ENCODE measurements at places on chromosomes 1 and 21.

DNA sequence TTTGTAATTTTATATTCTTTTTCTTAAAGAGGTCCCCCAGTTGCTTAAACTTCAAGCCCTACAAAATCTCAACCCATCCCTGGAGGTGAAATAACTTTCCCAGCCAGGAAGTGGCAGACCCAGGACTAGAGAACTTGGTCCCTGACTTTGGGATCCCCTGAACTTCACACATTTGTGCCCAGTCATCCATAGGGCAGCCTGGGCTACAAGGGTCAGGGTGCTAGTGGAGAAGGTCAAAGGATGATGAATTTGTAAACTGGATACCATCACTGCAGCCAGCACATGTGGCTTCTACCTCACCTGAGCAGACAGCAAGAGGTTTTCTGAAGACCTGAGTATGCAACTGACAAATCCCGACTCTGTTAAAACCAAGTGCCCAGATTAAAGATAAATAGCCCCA lies 31.4 kb downstream of the HIVEP3 start:
- DNase-seq: no peak

DNA sequence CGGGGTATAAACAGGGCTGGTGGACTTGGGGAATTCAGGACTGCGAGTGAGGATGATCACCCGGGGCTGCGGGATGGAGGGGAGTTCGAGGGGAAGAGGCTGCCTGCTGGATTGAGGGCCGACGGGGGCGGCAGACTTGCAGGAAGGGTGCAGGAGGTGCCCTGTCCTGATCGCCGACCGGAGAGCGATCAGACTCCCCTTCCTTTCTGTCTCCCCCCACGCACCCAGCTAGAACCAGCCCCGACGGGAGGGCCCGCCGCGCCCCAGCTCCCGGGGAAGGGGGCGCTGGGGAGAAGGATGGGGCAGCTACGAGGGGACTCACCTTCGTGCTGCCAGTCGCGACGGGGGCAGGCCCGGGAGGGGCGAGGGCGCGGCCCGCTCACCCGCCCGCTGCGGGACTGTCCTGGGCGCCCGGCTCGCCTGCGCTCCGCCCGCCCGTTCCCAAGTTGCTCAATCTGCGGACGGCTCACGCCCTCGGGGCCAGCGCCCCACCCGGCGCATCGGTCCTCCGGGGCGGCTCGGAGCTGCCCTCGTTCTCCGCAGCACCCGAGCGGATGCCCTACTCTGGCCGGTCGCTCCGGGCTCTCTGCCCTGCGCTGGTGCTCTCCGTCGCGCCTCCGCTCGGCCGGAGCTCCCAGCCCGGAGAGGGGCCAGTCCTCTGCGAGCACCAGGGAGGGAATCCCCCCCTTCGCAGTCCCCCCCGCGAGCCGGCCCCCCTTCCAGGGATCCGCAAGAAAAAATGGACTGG lies at the start of gene RSPO1:
Gene RSPO1 (minus strand): TSS at position 649 of the 748 bp plus-strand sequence. CDS start 5,231 bp downstream, outside the sequence.
- no peak for DNase-seq

DNA sequence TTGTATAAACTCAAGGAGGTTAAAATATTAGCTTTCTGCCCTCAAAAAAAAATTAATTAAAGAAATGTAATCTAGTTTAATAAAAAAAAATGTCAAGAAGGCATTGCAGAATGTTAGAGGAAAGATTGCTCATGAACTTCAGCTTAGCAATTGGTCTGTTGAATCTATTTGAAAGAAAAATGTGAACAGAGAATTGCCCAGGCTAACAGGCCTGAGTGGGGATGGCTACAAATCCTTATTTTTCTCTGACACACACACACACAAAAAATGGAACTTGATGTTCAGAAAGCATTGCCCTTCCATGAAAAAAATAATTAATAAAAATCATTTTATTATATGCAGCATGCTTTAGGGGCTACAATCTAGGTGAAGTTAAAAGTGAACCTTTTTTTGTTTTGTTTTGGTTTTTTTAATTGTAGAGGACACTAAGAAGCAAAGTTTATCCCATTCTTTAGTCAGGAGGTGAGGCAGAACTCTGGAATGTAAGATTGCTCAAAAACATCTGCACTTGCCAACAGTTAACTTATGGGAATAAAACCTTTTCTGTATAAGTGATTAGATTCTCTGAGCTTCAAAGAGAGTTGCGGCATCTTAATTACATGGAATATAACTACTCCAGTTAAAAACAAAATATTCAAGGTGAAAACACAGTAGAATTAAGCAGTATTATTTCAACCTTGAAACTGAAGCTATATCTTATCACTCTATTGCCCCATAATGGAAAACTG lies 658.5 kb upstream of the ADGRL2 start:
- DNase-seq: no peak

DNA sequence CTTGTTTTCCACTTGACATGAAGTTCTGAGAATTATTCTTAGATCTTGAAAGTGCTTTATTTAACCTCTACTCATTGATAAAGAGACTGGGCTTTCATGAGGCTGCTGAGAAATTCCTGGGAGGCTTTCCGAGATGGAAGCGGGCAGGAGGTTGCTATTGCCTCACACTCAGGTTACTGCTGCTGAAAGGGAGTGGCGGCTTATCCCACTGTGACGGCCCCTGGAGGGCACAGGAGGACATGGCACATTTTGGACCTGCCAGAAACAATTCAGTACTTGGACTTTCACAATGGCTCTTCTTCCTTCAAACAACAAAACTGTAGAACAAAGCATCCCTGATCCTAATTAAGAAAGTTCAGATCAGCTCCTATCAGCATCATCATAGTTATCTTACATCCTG lies 16.2 kb upstream of the MARK1 start:
- peak; percentile 16 for DNase-seq

- no peak for DNase-seq
Measured at GRCh38 chr1:25609921-25610320, 6.7 kb upstream of the MAN1C1 start.

GRCh38 chr1:207140536-207140935 lies 36.5 kb downstream of the C4BPA start:
- no peak for DNase-seq

DNA sequence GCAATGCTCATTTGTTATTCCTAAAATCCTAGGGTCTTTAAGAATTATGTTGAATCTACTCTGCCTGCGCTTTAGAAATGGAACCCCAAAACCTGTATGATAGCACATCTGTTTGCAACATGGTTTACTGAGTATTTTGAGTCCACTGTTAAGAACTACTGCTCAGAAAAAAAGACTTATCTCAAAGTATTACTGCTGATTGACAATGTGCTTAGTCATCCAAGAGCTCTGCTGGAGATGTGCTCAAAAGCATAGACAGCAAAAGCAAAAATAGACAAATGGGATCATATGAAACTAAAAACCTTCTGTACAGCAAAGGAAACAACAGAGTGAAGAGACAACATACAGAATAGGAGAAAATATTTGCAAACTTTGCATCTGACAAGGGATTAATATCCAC lies 107.0 kb downstream of the CTH start:
- no peak for DNase-seq

DNA sequence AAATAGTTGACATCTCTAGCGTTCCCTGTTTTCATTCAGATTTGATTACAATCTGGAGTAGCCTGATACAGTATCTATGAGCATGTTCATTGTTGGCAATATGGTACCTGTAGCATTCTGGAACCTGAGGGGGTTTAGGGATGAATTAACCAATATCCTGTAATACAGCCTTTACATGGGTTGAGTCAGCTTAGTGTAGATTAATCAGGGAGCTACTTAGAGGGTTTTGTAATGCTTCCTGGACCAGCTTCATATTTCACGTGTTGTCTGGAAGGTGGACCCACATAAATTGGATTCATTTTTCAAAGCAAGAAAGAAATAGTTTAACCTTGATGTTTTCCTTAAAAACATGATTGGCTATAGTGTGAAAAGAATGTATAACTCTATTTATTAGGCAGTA lies 3.6 kb downstream of the OTUD3 start:
- no peak for DNase-seq

DNA sequence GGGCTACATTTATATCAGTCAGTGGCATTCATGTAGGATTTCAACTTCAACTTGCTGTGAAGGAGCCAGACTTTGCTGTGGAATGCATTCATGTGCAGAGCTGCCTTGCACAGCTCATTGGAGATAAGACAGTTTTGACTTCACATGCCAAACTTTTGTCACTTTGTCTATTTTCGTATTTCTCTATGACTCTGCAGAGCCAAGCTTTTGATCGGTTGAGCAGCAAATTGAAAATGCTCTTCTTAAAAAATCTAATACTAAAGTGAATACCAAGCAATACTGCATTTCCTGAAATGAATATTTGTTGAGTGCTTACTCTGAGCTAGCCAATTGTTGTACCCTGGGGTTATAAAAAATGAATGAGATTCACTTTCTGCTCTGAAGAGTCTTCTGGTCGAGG lies 388.7 kb downstream of the ST6GALNAC3 start:
- no peak for DNase-seq

- peak; percentile 67 for DNase-seq
Measured at GRCh38 chr1:27299385-27300271, 22.3 kb upstream of the TMEM222 start.

DNA sequence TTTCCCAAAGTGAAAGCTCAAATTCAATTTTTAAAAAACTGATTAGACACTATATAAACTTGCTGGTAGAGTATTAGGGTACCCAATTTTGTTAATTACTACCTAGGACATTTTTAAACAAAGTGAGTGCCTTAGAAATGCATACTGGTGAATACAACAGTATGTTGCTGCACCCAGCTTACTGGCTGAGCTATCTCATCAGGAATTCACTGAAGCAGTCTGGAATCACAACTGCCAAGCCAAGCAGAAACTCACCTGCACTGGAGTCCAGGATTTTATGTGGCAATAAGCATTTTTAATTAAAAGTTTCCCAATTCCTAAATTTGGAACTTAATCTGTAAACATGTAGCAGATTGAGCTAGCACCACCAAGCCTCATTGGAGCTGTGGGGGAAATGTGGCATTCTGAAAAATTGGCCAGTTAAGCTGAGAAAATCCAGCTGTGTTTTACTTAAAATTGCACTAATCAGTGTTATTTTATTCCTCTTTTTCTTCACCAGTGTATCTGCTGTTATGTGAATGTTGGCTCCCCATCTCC lies 61.8 kb downstream of the CLEC20A start:
- DNase-seq: no peak

DNA sequence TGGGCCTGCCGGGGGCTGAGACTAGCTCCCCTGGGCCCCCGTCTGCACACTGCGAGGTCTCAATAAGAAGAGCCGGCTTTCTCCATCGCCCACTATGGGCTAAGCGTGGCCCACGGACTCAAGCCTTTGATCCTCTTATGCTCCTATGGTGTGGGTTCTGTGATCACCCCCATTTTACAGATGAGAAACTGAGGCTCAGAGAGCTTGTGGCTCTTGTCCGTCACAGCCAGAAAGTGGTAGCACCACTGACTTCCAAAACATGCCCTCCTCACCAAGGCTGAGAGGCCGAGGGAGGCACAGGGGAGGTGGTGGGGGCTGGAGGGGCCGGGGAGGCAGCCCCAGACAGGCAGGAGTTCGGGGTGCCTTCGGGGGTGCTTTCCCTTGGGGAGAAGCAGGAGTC lies 39.0 kb upstream of the CASZ1 start:
- no peak for DNase-seq

- DNase-seq: no peak
Measured at GRCh38 chr1:216034506-216034905, 388.7 kb downstream of the USH2A start.

- no peak for DNase-seq
Measured at GRCh38 chr1:66778266-66778665, 22.8 kb downstream of the INSL5 start.

GRCh38 chr1:240217403-240217802 lies 125.7 kb downstream of the FMN2 start:
- DNase-seq: no peak

- no peak for DNase-seq
Measured at GRCh38 chr1:243313635-243314536, 58.0 kb downstream of the SDCCAG8 start.

- no peak for DNase-seq
Measured at GRCh38 chr1:56050911-56051310, 528.5 kb downstream of the PLPP3 start.

DNA sequence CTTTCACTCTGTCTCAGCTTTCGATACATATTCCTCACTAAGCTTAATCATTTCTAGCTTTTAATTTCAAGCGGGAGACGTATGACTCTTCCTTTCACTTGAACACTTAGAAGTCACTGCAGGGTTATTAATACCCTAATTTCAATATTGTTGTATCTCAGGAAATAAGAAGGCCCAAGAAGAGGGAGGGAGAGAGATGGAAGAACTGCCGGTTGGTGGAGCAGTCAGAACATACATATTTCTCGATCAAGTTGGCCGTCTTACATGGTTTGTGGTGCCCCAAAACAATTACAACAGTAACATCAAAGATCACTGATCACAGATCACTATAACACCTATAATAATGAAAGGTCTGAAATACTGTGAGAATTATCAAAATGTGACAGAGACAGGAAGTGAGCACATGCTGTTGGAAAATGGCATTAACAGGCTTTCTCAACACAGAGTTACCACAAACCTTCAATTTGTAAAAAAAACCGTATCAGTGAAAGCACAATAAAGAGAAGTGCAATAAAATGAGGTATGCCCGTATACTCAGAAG lies 145.4 kb upstream of the HP1BP3 start:
- DNase-seq: no peak

- DNase-seq: no peak
Measured at GRCh38 chr21:44802396-44803153, 955 bp upstream of the UBE2G2 start.

DNA sequence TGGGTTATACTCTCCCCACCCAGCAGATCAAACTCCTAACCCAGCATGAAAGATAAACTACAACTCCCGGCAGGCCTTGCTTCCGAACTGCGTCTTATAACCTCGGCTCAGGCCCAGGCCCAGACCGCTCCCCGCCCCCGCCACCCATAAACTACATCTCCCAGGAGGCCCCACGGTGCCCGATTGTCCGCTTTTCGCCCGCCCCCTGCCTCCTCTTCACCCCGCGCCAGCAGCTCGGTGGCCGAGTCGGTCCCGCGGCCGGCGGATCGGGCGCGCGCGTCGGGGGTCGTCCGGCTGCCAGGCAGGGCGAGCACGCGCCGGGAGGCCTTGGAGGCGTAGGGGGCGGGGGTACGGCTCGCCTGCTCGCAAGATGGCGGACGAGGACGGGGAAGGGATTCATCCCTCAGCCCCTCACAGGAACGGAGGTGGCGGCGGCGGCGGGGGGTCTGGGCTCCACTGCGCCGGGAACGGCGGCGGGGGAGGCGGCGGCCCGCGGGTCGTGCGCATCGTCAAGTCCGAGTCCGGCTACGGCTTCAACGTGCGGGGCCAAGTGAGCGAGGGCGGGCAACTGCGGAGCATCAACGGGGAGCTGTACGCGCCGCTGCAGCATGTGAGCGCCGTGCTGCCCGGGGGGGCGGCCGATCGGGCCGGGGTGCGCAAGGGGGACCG lies at the start of gene SNX27:
Gene SNX27 (plus strand): TSS at position 219 of the 669 bp plus-strand sequence. CDS start 152 bp downstream, at position 371.
- peak; percentile 94 for DNase-seq

DNA sequence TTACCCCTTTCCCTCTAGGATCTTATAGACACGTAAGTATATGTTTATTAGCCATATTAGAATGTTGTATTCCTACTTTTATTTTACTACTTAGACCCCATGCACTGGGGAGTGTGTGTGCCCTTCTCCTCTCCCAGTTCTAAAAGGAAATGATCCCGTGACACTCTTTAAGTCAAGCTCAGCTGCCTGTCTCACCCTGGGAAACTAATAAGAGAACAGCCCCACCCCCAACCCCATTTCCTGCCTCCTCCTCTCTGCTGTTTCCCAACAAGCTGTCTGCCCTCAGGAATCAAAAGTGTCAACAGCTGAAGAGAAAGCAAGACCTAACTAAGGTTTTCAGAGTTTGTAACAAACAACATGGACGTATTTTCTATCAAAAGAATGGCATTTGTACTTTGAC lies 92.6 kb upstream of the VAV3 start:
- DNase-seq: peak; percentile 48

All from left ventricle myocardium inferior (tissue), 1 donor.